Activated naive CD8-positive, alpha-beta T cell treated with anti-CD3 and anti-CD28 coated beads, Interleukin-2, amount 10 ng/mL, durations not matched to agents 7 days and 5 days (primary cell): ENCODE measurements at places on chromosomes 2 and 18.

DNA sequence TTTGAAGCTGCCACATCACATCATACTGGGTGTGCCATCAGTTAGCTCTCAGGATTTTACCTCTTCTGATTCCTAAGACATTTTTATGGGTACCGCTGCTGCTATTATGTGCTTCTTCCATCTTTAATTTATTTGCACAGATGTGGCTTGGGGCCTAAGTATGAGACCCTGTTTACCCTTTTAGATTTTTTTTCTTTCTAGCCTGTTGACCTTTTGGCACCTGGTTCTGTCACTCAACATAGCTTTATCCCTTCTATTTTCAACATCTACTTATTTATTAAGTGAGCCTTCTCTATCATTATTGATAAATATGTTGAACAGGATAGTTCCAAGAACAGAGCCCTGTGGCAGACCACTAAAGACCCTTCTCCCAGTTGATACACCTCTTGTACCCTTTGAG, 57.0 kb downstream of the TET3 start:
- no peak for DNase-seq

GRCh38 chr18:47204908-47205522, 28.9 kb upstream of the IER3IP1 start:
- DNase-seq, result no peak

- DNase-seq, result no peak
Measured at GRCh38 chr2:165871025-165871424, 77.0 kb upstream of the GALNT3 start.

DNA sequence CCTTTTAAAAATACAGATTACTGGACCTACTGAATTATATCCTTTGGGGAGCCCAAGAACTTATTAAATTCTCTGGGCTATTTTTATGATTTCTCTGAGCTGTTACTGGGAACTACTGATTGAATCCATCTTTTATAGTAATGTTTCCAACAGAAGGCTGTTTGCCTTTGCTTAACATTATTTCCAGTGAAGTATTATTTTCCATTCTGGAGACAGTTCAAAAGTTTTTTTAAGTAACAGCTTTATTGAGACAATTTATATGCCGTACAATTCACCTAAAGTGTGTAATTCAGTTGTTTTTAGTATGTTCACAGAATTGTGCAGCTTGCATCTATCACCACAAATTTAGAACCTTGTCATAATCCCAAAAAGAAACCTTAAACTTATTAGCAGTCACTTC, 100.6 kb downstream of the BABAM2 start:
- DNase-seq, result no peak

- DNase-seq, result no peak
Measured at GRCh38 chr2:71101656-71102055, 28.4 kb downstream of the MCEE start.

- no peak for DNase-seq
Measured at GRCh38 chr2:98509542-98510321, 65.1 kb downstream of the INPP4A start.

DNA sequence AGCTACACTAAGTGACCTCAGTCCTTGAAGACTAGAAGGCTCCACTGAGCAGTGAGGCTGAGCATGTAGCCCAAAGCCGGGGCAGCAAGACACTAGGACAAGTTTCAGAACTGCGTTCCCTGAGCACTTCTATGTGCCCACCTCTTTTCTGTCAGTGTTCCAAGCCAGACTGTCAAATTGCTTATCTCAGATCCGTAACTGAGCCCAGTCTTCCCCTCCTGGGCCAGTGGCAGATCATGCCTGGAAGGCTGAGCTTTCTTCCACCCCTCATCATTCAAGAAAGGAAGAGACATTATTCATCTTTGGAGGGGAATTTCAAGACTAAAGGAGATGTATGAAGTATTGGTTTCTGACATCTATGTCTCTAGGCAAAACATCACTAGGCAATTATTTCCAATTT, 49.8 kb downstream of the EML6 start:
- no peak for DNase-seq

GRCh38 chr2:239019183-239019581, 171.3 kb downstream of the TWIST2 start:
- peak; percentile 19 for DNase-seq

DNA sequence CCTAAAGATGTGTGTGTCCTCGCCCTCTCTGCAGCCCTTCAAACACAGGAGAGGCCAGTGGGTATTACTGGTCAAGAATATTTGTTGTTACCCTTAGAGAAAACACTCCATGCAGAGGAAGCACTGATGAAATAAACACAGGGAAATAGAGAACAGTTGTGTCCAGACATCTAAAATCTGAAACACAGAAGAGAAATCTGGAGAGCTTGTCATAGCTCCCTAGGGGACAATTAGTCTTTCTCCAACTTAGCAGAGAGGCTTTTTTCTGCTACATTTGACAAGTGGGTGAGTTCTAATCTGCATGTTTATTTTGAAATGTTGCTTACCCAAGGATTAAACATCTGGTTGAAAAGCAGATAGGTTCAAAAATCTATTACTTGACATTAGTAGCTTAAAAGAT, 190.1 kb downstream of the CTNNA2 start:
- DNase-seq, result no peak

- no peak for DNase-seq
Measured at GRCh38 chr18:22044474-22045220, 124.7 kb upstream of the GATA6 start.

DNA sequence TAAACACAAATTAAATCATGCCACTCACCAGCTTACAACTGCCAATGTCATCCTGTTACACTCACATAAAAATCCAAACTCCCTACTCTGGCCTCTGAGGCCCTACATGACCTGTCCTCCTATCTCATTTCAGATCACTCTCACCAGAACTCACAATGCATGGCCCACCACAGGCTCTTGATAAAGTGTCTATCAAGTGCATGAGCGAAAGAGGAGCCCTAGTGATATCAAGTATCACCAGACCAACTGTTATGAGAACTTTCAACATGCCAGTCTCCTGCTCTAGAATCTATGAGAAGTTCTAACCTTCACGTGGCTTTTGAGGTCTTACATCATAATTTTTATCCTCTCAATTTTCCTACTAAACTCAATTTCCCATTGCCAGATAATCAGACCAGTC, 76.4 kb upstream of the CD226 start:
- no peak for DNase-seq

GRCh38 chr18:22946217-22946616, 13.1 kb downstream of the RBBP8 start:
- DNase-seq, result no peak

DNA sequence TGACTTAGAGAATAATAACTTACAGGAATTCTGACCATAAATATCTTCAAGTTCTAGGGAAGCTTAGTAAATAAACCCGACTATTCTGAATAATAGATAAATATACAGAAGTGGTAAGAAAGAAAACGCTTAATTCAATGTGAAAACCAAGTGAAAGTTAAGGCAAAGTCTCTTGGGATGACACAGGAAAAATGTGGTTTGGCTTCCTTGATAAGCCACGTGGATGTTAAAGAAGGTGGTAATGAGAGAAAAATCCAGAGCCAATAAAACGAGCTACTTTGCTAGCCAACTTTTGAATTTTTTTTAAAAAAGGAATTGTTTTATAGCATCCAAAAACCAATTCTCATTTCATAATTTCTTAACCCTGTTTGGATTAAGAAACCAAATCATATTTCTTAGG, 166.2 kb upstream of the VRK2 start:
- DNase-seq, result no peak

DNA sequence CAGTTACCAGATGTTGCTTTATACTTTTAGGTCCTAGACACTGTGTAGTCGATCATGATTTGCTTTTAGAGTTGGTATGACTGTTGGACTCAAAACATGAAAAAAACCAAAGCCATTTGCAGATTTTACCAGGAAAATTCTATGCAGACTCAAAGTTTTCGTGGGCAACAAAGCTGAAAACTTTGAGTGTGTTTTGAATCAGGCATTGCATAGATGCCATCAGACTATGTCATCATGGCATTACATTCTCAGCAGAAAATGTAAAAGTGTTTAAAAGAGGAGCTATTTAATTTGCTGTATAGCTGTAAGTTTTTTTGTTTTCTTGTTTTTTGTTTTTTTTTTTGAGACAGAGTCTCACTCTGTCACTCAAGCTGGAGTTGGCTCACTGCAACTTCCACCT, 43.5 kb upstream of the ELAC1 start:
- DNase-seq, result no peak

DNA sequence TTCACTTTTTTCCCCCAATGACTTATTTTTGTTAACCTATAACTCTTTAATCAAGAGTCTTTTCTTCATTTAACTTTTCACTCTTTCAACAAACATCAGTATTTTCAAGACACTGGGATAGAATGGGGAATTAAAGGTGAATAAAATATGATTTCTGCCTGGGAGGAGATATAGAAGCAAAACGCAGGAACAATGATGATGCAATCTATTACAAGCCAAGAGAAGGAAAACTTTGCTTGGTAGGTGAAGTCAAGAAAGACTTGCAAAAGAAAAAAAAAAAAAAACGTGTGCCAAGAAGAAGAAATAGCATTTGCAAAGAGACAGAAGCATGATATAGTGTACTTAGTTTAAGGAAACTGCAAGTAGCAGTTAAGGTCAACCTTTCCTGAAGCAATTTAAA, 207.3 kb upstream of the KCNH7 start:
- no peak for DNase-seq

GRCh38 chr2:104938231-104938941, 84.5 kb downstream of the POU3F3 start:
- no peak for DNase-seq

- DNase-seq, result no peak
Measured at GRCh38 chr18:80154293-80154692, 45.2 kb downstream of the ADNP2 start.

- DNase-seq, result no peak
Measured at GRCh38 chr2:129710670-129711495, 268.6 kb upstream of the RAB6C start.

DNA sequence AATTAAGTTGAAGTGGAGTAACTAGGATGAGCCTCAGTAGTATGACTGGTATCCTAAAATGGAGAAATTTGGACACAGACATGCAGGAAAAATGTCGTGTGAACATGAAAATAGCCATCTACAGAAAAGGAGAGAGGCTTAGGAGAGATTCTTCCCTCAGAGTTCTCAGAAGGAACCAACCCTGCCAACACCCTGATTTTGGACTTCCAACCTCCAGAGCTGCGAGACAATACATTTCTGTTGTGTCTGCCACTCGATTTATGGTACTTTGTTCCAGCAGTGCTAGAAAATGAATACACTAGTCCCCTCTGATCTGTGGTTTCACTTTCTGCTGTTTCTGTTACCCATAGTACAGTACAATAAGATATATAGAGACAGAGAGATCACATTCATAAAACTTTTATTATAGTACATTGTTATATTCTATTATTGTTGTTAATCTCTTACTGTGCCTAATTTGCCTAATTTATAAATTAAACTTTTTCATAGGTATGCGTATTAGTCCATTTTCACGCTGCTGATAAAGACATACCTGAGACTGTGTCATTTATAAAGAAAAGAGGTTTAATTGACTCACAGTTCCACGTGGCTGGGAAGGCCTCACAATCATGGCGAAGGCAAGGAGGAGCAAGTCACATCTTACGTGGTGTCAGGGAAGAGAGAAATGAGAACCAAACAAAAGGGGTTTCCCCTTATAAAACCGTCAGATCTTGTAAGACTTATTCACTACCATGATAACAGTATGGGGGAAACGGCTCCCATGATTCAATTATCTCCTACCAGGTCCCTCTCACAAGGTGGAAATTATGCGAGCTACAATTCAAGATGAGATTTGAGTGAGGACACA, 41.3 kb downstream of the PLEKHA3 start:
- no peak for DNase-seq

DNA sequence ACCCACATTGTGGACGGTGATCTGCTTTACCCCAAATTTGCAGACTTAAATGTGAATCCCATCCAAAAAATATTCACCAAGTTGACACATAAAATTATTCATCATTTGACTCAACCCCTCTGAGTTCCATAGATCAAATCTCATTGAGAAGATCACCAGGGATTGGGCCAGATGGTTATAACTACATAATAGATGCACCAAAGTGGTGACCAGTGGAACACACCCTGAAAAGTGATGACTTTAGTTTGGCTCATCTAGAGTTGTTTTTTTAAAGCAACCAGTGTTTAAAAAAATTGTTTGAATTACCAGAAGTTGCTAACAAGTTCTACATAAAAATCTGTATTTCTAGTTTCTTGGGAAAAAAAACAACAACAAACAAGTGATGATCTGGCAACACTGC, 155.0 kb downstream of the PLCL1 start:
- DNase-seq, result no peak

DNA sequence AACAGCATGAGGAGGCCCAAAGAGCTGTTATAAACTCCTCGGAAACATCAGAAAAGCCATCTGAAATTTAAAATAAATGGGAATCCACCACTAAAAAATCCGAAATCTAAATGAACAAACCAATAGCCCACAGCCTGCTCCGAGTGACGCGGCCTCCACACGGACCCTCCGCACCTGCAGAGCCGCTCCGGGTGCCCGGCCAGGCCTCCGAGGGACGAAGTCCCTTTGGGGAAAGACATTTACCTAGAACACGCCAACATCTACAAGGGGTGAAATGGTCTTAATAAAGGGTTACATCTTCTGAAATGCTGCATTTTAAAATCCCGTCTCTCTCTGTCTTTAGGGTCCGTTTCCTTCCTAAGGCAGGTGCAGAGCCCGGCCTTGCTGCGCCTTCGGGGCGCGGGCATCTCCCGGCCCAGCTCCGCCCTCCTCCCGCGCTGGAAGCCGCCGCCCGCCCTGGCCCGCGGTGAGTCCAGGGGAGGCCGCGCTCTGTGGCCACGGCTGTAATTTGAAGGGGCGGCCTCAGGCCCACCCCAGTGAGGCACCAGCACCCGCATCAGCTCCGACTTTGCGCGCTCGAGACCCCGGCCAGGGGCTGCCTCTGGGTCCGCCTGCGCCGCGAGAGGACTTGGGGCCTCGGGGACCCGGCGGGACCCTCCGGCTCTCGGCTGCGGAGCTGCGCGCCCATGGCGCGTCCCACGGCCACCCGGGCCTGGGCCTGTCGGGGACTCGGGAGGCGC, 42.3 kb upstream of the CTDP1 start:
- no peak for DNase-seq

DNA sequence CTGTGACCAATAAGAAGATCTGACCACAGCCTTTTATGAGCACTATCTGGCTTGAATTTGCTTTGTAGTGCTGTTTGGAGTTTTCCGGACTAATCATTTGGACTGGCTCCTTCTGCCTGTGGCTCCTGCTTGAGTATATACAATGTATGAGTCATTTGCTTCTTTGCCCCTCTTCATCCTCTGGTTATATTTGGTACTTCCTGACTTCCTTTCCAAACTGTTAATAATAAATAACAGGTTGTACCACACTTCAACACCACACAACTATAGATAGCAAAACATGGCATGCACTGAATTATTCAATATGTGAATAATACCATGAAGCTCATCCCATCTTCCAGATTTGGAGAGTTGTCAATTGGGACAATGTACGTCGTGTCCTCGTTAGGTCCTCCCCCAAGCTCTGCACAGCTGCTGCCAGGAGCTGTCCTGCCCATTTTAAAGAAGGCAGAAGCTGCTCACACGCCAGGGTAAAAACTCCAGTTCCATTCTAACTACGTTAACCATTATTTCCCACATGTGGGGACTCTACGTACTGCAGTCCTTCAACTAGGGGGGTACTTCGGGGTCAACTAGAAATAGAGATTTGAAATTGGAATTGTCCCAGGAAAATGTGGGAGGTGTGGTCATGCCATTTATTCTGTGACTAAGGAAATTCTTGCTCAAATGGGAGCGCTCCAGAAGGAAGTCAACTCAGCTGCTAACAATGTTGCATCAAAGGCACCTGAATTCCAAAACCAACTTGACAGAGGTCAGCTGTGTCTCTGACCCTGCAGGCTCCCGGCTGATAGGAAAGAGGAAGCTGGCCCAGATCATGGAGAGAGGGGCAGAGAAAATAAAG, 38.1 kb downstream of the ST8SIA5 start:
- DNase-seq, result no peak

GRCh38 chr2:192286093-192286701, 91.5 kb upstream of the TMEFF2 start:
- DNase-seq, result no peak

- DNase-seq, result no peak
Measured at GRCh38 chr2:84519332-84519957, 3.1 kb downstream of the DNAH6 start.
